ENCODE measurements at places on chromosomes 3 and 15.
A peak's percentile ranks its signal among the peaks of the same experiment; 100 is the strongest.

DNA sequence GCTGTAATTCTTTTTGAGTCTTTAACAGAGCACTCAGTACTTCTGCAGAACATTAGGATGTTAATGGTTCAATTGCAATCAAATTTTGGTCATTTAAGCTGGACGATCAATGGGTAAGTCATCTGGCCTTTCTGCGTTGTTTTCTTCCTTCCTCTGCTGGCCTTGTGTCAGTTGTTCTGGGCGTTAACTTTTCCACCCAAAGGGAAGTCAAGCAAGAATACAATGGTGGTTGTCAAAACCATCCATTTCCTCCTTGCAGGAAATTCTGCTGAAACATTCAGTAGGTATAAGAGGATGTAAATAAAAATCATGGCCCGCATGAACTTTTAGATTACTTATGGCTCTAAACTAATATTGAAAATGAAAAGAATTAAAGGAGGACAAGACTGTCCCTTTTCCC lies 584.0 kb downstream of the GRM7 start:
- ATAC-seq = no peak

- peak; percentile 87 for ATAC-seq
Measured at GRCh38 chr15:65805019-65805745, 13.1 kb upstream of the DENND4A start.

- no peak for ATAC-seq
Measured at GRCh38 chr3:194870394-194871110, 184.9 kb downstream of the FAM43A start.

- no peak for ATAC-seq
Measured at GRCh38 chr3:102307442-102307841, 127.4 kb upstream of the ZPLD1 start.

All from activated CD4-positive, CD25-positive, alpha-beta regulatory T cell treated with anti-CD3 and anti-CD28 coated beads, Interleukin-2, amount 50 U/mL, for 24 hours (primary cell).